ENCODE measurements at places on chromosomes 16 and 17.

GRCh38 chr17:6670571-6670970, 19.0 kb downstream of the C17orf100 start:
- no peak for DNase-seq

GRCh38 chr16:3144321-3144983, 9.6 kb downstream of the ZNF213 start:
- DNase-seq: no peak

- no peak for DNase-seq
Measured at GRCh38 chr17:48429156-48429555, 858 bp downstream of the SKAP1 start.

- DNase-seq: no peak
Measured at GRCh38 chr16:77509051-77509450, 74.2 kb upstream of the ADAMTS18 start.

GRCh38 chr17:66493283-66494019, 191.0 kb downstream of the PRKCA start:
- no peak for DNase-seq

GRCh38 chr16:88785106-88785924, at the start of gene PIEZO1:
Gene PIEZO1 (minus strand): TSS chr16:88785220. CDS start chr16:88784964, 256 bp downstream.
- DNase-seq: peak; percentile 83

DNA sequence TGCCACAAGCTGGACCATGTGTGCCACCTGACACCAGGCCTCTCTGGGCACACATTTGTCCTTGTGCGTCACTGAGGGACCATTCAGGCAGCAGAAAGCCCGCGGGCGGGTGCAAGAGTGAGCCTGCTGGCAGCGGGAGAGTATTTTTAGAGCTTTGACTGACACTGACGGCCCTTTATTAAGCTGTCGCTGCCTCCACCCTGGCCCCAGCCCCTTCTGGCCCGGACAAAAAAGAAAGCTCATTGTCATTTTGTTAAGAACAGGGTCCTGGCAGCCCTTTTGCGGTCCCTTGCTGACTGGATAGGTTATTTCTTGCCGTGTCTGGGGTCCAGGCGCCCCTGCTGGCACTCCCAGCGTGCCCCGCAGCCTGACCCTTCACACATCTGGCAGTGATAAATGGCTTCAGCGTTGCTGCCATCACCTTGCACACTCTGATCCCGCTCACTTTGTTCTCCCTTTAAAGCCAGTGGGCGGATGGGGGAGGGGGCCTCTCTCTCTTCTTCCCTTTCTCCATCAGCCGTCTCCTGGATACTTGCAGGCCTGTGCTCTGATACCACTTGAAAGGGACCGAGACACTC, 78.4 kb upstream of the NKD1 start:
- no peak for DNase-seq

GRCh38 chr16:57013902-57014301, 24.5 kb downstream of the NLRC5 start:
- no peak for DNase-seq

DNA sequence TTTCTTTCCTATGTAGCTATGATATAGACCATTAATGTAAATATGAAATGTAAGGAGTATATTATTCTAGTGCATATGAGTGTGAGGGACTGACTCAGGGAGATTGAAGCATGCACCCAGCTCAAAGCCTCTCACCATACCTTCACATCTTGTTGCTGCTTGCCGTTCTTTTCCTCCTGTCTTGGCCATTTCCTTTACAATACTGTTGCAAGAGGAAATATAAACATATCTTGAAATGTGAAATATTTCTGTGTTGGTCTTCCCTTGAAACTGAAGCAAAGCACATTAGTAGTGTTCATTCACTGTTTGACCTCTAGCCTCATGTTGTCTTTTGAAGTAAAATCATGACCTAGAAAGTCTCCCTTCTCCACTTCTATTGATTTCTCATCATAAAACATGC, 46.6 kb downstream of the PHKB start:
- DNase-seq: no peak

DNA sequence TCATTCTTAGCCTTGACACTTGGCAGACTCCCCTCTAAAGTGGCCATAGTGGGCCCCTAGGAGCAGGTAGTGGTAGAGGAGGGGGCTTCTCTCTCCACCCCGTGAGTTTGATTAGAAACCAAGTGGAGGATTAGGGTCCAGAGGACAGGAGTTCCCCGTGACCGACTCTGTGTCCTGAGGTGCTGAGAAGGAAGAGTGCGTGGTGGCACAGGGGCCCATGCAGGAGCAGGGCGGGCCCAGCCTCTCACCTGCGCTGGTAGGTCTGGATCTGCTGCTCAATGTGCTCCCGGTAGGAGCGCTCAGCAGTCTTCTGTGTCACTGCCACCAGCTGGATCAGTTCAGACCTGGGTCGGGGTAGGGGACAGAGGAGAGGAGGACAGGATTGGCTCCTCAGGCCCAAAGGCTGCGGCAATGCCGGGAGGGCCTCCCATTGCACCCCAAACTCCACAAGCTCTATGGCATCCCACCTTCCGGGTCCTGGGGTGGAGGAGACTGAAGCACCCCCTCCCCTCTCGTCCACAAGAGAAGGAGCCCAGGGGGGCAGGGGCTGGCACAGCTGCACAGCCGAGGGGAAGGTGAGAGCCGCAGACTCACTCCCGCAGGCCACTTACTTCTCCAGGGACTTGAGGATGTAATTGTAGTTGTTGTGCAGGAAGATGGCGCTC, 6.2 kb downstream of the ZACN start:
- DNase-seq: no peak

DNA sequence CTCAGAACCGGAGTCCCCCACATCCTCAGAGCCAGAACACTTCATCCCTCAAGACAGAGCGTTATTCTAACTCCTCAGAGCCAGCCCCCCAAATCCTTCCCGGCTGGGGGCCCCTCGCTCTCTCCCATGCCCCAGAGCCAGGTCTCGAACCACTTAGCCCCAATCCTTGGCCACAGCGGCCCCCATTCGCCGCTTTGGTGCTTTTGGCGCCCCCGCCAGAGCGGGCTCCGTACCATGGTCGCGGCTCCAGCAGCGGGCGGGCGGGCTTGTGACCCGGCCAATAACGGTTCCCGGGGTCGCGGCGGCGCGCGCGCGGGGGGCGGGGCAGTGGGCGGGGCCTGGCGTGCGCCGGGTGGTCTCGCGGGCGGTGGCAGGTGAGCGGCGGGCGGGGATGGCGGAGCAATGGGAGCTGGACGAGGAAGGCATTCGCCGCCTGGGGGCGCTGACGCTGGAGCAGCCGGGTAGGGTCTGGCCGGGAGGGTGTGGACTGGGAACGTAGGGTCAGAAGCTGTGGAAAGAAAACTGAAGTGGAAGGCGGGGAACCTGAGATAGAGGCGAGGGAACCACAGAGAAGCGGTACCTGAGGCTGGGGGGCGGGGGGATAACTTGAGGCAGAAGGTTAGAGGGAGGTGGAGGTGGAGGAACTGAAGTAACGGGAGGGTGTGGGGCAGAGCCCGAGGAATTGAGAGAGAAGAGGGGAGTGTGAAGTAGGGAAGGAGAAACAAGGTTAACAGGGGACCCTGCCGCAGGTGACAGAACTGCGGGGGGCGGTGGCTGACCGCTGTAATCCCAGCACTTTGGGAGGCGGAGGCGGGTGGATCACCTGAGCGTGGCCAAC, at the start of the genes KCTD19 and LRRC36:
TSS of gene KCTD19 (minus strand) at position 270 of the 838 bp plus-strand sequence. CDS start at position 236, 34 bp downstream.
TSS of gene LRRC36 (plus strand) at position 344 of the 838 bp plus-strand sequence. CDS start at position 392, 48 bp downstream.
- DNase-seq: peak; percentile 30

DNA sequence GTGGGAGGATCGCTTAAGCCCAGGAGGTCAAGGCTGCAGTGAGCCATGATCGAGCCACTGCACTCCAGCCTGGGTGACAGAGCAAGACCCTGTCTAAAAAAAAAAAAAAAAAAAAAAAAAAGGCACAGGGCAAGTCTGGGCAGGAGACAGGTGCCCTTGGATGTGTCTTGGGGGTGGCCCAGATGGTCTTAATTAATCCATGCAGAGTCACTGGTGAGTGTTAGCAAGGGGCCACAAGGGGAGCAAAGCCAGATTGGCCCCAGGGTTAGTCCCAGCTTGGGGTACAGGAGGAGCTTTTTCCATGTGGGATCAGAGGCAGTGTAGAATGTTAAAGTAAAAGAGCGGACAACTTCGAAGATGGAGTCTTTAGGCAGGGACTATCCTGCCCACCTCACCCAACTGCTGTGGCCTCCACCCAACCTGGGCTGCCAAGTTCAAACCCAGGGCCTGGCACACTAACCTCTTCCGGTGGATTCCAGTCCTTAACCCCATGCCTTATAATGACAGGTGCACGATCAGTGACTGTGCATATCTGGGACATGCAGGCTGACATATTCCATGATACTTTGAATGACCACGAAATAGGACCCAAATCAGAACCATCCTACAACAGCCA, 32.2 kb upstream of the MFSD6L start:
- DNase-seq: no peak

DNA sequence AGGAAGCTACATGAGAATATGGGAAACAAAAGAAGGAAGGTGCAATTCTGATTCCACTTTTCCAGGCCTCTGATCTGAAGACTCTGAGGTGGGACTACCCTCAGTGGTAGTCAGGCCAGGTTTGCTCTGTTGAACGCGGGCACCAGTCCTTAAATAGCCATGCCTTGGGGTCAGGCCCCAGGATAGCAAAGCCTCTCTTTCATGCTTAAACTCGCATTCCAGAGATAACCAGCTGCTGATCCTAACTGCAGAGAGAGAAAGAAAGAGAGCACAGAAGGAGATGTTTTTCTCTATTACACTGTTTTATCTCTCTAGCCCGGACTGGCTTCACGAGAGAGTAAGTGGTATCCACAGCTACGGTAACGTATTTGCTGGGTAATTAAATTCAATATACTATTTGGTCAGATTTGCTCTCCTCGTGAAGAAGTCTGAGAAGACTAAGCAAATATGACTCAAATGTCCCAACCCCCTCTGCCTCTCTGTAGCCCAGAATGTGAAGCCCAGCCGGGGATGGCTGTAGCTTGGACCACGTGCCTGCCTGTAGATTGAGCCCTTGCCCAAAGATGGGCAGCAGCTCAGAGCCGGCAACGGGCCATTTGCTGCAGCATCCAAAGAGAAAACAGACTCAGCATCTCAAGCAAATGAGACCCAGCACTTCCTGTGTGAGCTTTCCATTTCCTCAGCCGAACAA, 122.2 kb downstream of the SMG6 start:
- no peak for DNase-seq

- no peak for DNase-seq
Measured at GRCh38 chr17:78997231-78997741, 12.3 kb downstream of the CANT1 start.

DNA sequence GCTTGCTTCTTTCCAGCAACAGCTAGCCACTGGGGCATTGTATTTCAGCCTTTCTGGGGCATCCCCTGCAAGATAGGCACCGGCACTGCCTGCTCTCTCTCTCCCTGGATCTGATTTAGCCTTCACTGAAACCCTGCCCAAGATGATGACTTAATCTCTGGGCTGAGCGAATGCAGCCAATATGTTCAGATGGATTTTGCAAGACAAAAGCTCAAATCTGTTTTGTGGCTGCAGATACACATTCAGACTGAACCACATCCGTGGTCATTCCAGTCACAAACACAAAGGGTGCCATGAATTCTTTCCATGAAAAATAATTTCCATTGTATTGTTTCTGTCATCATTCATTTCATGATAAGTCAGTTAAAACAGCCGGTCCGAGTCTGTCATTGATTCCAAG, 24.2 kb downstream of the SOST start:
- no peak for DNase-seq

DNA sequence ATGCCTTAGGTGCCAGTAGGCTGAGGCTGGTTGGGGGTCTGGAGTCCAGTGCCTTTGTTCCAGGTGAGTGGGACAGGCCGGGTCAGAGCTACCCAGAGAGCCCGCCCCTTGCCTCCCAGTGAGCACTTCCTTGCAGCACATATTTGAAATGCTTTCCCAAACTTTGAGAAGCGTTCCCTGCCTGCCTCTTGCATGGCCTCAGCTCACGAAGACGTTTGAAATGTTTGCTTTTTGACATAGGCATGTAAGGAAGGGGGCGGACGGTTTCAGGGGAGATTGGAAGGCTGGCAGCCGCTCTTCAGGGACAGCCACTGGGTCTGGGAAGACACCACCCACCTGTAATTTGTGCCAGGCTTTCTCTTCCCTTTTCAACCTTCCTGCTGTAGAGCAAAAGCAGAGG, 5.1 kb upstream of the FOXL1 start:
- DNase-seq: no peak

DNA sequence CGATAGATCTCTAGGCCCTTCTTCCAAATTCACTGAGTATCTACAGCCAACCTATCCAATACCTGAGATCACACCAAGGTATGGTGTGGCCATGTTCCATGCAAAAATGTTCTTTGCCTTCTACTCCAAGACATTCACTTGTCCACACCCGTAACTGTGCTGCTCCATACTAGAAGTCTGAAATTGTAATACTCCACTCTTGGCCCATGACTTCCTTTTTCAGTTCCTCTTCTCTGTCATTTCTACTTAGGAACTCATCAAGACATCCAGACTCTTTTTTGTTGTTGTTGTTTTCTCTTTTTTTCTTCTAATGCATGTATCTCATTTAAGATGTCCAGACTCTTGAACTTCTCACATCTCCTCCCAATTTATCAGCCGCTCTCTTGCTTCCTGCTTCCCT, 42.5 kb upstream of the KSR1 start:
- DNase-seq: no peak

DNA sequence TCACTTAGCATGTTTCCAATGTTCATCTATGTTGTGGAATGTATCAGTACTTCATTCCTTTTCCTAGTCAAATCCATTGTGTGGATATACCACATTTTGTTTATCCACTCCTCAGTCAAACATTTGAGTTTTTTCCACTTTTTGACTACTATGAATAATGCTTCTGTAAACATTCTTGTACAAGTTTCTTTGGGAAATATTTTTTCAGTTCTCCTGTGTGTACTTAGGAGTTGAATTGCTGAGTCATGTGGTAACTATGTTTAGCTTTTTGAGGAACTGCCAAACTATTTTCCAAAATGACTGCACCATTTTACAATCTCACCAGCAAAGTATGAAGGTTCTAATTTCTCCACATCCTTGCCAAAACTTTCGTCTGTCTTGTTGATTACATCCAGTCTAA, 223.7 kb upstream of the AXIN2 start:
- no peak for DNase-seq

DNA sequence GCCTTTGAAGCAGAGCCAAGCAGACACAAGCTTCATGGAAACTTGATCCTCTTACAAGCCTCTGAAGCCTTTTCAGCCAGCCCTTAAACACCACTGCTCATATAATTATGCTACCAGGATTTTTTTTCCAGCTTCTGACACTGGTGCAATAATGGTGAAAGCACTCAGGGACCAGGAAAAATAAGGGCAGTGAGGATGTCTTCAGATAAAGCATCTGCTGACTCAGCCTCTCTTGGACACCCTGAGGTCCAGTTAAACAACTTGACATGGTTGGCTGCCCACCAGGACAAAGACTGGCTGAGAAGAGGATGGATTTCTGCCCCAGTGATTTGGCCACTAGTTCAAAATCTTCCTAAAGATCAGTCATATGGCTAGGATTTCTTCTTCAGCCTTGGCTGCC, 124.2 kb upstream of the N4BP1 start:
- DNase-seq: no peak

GRCh38 chr17:15076991-15077663, 188.0 kb downstream of the PMP22 start:
- DNase-seq: no peak

GRCh38 chr16:23739516-23739915, 15.3 kb upstream of the CHP2 start:
- no peak for DNase-seq

- DNase-seq: no peak
Measured at GRCh38 chr16:73384506-73385089, 336.7 kb upstream of the ZFHX3 start.

GRCh38 chr16:89312194-89312593, 94.7 kb downstream of the ZNF778 start:
- DNase-seq: no peak

GRCh38 chr16:1807626-1808025, 14.1 kb upstream of the IGFALS start:
- DNase-seq: no peak

- DNase-seq: no peak
Measured at GRCh38 chr16:9457215-9457614, 365.8 kb downstream of the HAPSTR1 start.
